NCI-H1417 (cell line): ENCODE measurements at places on chromosomes 12 and 14.

DNA sequence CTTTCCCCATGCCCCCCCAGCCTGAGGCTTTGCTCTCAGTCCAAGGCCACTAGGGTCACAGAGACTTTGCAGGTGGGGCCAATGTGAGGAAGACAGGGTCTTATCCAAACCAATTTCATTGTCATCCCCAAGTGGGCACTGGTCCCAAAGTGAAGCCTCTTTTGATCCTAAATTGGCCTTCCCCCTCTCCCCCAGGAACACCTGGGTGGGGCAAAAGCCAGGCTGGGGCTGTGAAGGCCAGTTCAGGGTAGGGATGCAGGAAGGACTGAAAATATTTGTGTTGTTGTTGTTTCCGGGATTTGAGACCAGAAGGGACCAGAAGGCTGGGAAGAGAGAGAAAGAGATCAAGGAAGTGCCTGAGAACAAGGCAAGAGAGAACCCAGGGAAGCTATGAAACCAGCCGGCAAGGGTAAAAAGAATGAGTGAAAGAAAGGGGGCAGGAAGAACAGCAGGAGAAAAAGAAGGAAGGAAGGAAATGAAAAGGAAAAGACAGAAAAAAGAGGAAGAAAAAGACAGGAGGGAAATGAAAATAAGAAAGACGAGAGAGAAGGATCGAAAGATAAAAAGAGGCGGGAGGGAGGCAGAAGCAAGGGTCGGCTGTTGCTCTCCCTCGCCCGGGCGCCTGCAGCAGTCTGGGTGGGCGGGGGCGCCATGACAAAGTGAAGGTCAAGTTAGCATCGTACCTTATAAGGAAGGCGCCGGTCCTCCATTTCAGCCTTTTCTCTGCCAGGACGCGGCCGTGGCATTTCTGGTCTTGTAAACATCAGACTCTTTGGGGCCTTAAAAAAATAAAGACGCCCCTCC is 7.4 kb upstream of the HOXC11 start:
- no peak for DNase-seq

- DNase-seq = no peak
These were observed 16.3 kb upstream of the MLEC start for GRCh38 chr12:120670667-120671066.

DNA sequence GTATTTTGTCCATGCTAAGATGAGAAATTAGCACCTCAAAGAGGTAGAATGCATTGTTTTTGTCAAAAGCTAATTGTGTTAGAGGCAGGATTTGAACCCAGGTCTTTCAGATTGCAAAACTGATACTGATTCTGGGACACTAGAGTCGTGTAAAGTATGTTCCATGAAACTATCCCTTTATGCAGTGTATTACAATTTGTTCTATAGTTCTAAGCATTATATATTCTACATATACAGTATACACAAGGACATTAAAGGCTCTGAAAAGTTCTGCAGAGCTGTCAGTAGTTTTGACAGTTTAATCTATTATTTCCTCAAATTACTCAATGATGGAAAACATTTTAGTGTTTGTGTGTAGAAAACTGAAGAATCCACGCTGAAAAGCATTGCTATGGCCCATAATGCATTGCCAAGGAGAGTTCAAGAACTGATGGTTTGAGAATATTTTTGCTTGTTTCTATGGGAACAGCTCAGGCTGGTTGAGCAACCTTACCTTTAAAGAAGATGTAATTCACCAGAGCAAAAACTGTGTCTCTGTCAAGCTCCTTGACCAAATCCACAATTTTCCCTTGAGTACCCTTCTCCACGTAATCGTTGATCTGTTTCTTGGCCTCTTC is 6.2 kb downstream of the SERPINA1 start:
- DNase-seq = no peak

DNA sequence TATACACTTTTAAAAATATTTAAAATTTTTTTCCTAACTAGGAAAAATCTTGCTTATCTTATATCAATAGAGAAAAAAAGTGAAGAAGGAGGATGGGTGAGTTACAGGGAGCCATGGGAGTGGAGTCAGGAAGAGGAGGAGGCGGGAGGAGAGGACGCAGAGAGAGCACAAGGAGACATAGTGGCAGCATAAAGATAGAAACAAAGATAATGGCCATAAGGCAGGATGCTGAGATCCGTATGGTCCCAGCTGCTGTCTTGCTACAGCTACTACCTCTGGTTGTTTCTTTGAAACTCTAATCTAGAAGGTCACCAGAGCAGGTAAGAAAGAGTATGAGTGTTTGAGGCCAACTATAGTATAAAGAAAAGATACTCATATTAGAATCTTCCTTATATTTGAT is 2.6 kb upstream of the SOX5 start:
- DNase-seq = no peak

- DNase-seq = no peak
These were observed 48.5 kb upstream of the SLC2A13 start for GRCh38 chr12:40154381-40154780.

GRCh38 chr12:2334271-2334670 is 281.5 kb downstream of the CACNA1C start:
- no peak for DNase-seq

DNA sequence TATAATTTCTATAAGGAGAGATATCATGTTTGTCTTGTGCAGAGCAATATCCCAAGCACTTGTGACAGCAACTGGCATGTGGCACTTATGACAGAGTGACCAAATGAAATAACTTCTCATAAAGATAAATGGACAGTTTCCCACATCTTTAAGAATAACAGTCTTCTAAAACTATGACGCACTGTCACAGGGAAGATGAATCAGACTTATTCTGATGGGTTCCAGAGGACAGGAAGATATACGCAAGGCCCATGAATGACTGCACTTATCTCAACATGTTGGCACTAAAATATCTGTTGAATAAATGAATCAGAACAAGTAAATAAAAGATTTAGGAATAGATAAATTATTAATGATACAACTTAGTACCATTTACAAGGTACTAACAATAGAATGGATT is 465.8 kb upstream of the SYT1 start:
- no peak for DNase-seq

DNA sequence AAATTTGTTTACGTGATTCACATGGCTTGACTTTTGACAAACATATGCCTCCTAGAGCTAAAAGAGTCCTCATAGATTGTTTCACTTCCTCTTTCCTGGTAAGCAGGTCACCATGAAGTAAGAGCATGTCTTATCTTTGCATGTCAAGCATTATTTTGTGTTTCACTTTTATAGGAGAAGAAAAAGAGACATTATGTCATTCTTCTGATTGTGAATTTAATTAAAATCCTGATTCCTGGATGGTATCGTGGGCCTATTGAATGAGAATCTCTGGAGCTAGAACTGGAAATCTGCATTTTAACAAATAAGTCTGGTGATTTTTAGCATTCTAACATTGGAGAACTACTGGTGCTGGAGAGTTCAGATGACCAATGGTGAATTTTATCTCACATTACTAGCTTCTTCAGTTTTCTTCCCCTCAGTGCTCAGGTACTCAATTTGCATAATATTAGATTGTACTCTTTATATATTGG is 218.6 kb upstream of the ATP2B1 start:
- no peak for DNase-seq
